ENCODE measurements at places on chromosomes 11 and 22.

GRCh38 chr11:44600839-44601383 lies 35.4 kb downstream of the CD82 start:
- no peak for DNase-seq

GRCh38 chr22:24730864-24731263 lies 43.7 kb downstream of the PIWIL3 start:
- DNase-seq, result no peak

DNA sequence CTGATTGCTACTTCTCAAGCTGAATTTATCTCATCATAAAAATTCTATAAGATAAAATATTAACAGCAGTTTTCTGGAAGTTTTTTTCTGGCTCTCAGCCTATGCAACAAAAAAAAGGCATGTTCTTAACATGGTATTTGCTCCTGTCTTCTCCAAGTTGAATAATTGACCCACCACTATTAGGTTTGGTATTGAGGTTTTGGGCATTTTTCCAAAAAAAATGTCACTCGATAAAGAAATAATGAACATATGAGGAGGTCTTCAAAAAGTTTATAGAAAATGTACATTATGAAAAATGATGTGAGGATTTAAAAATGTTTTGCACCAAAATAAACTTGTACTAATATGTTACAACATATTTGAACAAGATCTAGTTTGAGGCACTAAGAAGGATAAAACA lies 808.6 kb upstream of the RAG2 start:
- no peak for DNase-seq

- DNase-seq, result no peak
Observed at GRCh38 chr11:36282926-36283325, 6.3 kb downstream of the COMMD9 start.

GRCh38 chr11:123323568-123323967 lies 106.5 kb upstream of the GRAMD1B start:
- DNase-seq, result no peak

DNA sequence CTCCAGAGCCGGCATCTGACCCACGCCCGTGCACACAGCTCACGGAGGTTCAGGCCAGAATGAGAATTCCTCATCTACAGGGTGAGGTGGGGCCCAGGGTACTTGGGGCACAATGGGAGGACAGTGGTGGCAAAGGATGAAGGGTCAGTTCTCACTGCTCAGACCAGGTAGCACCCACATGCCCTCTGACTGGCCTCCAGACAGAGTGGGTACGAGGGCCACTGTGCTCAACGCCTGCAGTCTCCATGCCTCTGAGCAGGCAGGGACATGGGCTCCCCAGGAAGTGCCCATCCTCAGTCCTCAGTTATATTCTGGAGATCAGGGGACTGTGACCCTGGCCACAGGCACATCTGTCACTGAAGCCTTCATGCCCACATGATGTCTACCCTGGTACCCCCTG lies 13.0 kb upstream of the CDC42BPG start:
- DNase-seq, result no peak

GRCh38 chr22:39245130-39246039 lies 603 bp upstream of the PDGFB start:
- DNase-seq, result no peak

DNA sequence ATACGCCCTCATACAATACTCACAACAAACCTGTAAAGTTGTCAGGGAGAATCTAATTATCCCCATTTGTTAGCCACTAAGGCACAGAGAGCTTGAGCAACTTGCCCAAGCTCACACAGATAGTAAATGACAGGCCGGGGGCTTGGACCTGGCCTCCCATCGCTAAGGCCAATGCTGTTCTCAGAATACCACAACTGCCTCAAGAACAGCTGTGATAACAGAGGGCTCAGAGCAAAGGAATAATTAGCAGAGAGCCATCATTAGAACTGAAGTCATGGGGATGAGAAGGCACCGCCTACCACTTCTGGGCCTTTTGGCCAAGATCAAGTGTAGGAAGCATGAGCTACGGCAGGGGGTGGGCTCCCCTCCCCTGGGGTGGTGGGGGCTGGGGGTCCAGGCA lies 98.6 kb downstream of the FEZ1 start:
- no peak for DNase-seq

GRCh38 chr11:33307984-33308383 lies 50.8 kb downstream of the HIPK3 start:
- no peak for DNase-seq

- DNase-seq, result no peak
Observed at GRCh38 chr11:100061006-100061405, 626.1 kb upstream of the ARHGAP42 start.

DNA sequence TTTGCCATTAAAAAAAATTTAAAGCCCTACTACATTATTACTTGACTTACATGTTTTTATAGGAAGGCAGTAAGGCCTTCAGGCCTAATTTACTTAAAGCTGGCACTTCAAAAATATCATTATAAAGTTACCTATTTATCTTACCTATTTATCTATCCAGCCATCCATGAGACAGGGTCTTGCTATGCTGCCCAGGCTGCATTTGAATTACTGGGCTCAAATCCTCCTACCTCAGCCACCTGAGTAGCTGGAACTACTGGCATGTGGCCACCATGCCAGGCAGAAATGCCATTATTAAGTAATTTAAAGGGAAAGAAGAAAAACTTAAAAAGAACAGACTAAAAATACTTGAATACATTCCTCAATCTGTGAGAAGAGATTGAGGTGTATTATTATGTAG lies 60.3 kb upstream of the CLNS1A start:
- no peak for DNase-seq

DNA sequence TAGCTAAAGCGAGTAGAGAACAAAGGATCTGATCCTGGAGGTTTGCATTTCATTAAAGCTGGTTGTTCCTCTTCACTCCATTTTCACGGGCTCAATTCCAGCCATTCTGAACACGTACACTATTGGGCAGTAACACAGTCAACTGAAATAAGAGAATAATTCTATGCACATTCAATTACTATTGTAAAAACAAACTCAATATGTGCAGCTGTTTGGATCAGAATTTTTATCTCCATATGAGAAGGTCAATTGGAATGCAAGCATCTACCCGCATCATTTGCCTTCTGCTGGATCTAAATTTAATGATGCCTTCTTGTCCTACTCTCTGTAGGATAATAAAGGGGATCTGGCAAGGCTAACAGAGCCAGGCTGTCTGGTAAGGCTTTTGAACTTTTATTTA lies 562.8 kb upstream of the CCDC179 start:
- DNase-seq, result no peak

GRCh38 chr11:109267293-109268095 lies 154.5 kb upstream of the C11orf87 start:
- no peak for DNase-seq

GRCh38 chr11:120125024-120125423 lies 12.9 kb downstream of the TRIM29 start:
- no peak for DNase-seq

DNA sequence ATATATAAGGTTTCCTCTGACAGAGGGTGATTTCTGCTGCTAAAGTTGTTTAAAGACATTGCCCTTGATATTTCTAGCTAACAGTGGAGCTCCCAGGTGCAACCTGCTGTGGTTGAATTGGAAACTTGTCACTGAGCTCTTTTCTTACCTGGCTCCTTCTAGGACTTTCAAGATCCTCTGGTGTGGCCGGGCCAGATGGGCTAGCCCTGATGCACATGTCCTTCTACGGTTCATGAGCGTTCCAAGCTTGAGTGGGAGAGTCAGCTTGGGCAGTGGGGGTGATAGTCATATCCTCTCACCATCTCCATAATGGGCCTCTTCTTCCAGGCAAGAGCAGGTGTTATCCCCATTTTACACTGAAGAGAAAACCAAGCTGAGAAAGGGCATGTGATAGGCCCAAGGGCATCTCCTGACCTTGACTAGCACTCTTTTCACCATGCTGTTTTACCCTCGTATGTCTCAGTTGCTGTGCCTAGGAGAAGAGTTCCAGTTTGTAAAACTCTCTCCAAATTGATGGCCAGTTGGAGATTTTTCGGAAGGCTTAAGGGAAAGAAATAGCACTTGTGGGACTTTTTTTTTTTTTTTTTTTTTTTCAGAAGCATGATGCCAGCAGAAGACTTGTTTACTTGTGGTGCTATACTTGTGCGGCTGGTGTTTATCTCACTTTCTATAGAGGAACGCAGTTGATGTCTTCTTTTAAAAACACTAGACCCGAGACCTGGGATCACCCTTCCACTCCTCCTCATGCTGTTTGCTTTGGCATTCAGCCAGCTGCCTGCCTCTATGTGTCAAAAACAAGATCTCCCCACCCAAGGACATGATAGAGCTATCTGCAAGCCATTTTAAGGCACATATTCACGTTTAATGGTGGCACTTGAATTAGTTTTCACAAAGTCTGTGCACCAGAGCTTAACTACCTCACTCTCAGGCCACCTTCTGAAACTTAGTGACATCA lies 32.6 kb downstream of the TEAD1 start:
- DNase-seq, result no peak

- peak; percentile 85 for DNase-seq
Observed at GRCh38 chr22:41697126-41697775, 2.1 kb upstream of the MEI1 start.

GRCh38 chr11:85752201-85752889 lies 58.6 kb downstream of the SYTL2 start:
- no peak for DNase-seq

- no peak for DNase-seq
Observed at GRCh38 chr11:94946812-94947211, 26.5 kb downstream of the CWC15 start.

- no peak for DNase-seq
Observed at GRCh38 chr22:20792966-20793728, 19.2 kb downstream of the SERPIND1 start.

DNA sequence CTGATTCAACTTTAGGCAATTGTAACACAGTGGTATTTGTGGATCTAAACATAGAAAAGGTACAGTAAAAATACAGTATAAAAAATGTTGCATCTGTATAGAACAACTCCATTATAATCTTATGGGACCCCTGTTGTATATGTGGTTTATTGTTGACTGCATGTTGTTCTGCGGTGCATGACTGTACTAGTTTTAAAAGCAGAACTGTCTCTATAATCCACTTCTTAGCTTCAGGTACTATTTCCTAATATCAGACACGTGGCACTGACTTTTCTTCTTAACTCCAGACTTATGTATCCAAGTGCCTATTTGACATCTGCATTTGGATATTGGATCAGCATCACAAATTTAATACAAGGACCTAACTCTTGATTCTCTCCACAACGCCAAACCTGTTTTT lies 41.1 kb downstream of the PACS1 start:
- no peak for DNase-seq

- DNase-seq, result no peak
Observed at GRCh38 chr11:98834776-98835175, 186.0 kb upstream of the CNTN5 start.

DNA sequence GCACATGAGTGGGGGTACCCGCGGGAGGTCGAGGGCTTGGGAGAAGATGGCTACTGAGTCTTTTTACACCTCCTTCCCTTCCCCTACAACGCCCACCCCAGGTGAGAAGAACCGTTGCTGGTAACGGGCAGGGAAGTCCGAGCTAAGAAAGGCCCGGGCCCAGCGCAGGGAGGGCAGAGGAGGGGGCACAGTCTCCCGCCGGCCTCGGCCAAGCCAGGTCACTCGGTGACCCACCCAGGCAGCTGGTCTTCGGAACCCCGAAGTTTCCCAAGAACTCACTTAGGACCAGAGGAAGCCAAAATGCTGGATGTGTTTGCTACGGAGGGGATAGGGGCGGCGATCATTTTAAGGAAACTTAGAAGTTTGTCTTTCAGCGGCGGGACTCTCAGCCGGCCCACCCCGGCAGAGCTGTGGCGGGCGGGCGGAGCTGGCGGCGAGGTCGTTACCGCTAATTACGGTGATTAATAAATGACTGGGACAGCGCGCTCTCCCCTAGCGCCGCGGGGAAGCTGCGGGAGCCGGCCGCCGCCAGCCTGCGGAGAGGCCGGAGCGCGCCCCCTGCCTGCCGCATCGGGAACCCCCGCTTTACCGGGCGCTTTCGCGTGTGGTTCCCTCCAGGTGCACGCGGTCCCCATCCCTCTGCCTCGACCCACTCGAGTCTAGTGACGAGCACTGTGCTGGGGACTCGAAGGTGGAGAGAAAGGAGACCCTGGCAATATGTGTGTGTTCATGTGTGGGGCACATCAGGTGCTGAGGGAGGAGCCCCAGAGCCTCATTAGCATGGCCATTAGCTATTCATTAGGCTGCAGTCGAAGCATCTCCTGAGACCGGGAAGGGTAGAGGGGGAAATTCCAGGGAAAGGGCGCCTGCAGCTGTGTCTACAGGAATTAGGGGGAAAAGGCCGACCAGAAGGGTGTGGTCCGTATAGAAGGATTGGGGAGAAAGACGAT lies 945 bp downstream of the ROBO3 start:
- DNase-seq, result peak; percentile 28

Measured in stimulated activated CD4-positive, alpha-beta T cell treated with anti-CD3 and anti-CD28 coated beads, Interleukin-2, amount 100 ng/mL, for 4 hours (primary cell).